ENCODE measurements at places on chromosomes 5 and 9.

DNA sequence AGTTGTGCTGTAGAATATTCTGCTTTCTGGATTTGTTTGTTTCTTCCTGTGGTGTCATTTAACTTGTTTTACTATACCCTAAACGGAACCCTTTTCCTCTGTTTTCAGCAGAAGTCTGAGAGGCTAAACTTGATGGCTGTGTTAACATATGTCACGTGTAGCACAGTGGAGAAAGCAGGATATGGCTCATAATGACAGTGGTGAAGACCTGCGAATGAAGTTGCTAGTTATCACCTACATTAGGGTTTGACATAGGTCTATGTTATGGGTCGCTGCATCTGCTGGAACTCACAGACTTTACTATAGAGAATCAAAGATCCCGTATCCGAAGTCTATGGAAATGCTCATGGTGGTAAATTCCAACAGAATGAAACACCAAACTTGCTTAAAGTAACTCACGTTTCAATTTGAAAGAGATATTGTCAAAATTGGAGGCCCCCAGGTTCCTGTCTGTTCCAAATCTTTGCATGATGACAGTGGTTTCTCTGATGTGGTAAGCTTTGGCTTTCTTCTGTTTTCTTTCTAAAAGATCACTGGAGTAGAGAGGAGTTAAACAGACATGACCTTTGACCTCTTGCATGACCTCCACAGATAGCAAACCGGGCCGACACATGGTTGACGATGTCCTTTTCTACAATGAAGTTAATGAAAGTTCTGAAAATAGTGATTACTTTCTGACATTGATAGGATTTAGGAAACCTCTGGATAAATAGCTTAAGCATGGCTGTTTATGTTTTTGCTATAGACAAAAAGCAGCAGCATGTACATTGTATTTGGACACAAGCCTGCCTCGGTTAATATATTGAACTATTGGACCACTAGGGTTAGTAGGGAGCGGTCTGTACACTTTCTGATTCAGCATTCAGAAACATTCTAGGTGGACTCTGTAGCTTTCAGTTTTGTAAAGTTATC lies 3.1 kb upstream of the CATSPER3 start:
- DNase-seq, result peak; percentile 49

- no peak for DNase-seq
Measured at GRCh38 chr5:179694561-179694960, 4.2 kb upstream of the CANX start.

DNA sequence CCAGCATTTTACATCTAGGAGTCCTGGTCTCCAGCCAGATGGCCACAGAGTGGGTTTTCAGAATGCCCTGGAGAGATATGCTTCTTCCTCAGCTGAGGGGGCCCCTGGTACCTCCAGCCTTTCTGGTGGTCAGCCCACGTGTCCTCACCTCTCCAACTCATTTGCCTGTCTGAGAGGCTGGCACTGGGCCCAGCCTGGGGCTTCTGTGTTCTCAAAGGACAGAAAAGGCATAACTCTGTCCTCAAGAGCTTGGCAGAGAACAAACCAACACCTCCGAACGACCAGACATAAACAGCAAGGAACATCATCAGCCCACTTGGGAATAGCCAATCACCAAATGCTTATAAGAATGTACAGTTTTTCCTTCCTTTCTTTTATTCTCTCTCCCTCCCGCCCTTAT lies 17.1 kb downstream of the ENG start:
- DNase-seq, result no peak

DNA sequence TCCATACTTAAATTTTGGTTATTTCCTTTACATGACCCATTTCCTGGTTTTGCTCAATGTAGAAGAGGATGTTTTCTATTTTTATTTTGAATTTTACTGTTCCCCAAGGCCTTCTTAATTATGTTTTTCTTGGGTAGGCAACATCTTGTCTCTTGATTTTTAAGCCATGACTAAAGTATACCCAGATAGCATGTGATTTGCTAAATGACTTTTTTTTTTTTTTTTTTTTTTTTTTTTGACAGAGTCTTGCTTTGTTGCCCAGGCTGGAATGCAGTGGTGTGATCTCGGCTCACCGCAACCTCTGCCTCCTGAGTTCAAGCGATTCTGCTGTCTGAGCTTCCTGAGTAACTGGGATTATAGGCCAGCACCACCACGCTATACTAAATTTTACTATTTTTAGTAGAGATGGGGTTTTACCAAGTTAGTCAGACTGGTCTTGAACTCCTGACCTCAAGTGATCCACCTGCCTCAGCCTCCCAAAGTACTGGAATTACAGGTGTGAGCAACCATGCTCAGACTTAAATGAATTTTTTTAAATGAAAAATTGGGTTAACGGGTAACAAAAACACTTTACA lies 198.6 kb upstream of the DAB2 start:
- no peak for DNase-seq

- DNase-seq, result no peak
Measured at GRCh38 chr5:16736158-16736995, 119.6 kb upstream of the RETREG1 start.

DNA sequence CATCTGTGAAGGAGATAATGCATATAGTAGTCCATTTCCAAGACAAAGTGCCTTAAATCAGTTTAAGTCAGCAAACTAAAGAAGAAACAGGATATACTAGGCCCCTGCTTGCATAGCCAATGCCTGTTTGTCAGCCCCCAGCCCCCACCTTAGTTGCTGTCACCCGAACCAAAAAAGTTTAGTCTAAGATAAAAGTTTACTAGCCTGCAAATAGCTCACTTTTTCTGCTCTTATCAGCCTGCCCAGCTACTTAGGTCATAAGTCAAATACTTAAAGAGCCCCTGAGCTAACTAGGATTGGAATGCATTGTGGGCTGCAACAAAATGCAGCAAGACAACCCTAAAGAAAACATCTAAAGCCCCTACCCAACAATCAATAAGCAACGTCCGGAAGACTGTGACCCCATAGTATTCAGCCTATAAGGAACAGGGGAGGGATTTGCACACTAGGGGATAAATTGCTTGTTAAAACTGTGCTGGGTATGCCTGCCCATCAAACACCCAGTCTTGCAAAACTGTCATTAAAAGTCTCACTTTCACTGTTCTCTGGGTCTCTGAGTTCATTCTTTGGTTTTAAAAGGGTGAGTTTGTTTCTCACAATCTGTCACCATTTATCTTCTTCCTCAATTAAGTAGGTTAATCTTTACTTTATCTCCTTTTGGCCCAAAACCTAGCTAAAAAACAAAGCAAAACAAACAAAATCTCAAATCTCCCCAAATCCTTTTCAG lies 92.4 kb upstream of the CEP78 start:
- DNase-seq, result no peak

- DNase-seq, result no peak
Measured at GRCh38 chr9:130140706-130141105, 31.5 kb upstream of the NCS1 start.

- DNase-seq, result no peak
Measured at GRCh38 chr5:137693951-137694721, 41.8 kb downstream of the KLHL3 start.

DNA sequence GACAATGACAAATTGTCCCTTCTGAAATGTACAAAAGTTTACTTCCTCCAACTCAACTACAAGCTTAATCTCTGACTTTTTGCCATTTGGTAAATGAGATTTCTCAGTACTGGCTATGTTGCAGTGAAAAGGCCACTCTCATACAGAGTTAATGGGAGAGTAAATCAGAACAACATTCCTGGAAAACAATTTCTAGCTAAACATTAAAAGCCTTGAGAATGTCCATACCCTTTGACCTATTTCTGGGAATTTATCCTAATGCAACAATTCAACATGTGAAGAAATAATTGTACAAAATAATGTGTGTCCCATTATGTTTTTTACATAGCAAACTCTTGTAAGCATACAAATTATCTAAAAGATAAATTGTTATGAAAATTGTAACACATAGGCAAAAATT lies 56.3 kb upstream of the SPEF2 start:
- no peak for DNase-seq
